ENCODE measurements at places on chromosomes 7 and 10.

DNA sequence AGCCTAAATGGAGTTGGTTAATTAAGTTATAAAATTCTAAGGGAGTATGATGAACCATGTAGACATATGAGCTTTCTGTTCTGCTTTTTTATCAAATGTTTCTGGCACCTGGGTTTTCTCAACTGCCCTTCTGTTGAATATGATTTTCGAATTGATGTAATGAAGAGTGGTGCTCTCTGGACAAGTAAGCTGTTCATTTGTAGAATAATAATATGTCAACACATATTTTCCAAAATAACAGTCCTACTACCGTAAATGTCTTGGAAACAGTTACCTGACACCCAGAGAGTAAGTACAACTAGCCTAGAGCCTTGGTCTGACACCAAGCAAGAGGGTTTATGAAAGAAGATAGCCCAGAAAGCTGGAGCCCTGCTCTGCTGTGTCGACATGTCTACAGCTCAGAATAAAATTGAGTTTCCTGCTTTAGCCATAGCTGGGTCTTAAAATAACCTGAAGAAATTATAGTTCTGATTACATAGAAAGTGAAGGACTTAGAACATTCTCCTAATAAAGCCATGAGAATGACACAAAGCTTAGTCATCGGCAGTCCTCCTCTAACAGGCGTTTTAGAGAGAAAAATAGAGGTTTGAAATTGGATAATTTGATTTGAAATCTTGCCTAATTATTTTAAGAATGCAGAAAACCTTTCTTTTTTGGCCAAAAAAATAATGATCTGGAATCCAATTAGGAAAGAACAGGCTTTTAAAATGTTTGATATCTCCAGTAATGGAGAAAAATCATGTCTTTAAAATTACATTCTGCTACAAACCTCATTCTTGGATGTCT, 25.1 kb downstream of the HDAC9 start:
- no peak for DNase-seq

DNA sequence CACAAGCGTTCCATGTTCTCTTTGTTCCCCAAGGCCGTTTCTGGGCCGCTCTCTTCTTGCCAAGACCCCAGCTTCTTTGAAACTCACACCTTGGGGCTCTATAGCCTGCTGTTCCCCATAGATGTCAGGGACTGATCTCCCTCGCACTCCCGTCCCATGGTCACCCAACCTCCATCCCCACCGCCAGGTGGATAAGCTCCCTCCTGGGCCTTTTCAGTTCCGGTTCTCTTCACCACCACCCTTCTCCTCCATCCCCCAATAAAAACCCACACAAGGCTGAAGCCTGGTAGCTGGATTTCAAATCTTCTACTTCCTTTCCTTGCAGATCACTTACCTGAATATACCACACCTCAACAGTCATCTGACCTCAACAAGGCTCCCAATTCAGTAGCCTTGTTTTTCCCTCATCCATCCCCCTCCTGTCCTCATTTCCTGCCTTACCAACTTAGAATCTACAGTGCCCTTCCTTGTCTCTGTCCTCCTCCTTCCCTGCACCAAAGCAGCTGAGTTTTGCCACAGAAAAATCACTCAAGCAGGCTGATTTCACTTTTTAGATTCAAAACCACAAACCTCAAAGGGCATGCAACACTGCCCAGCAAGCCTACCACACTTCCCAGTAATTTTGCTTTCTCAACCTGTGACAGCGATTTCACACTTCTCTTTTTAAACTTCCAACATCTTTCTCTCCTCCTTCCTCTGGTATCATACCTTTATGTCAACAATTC, 7.7 kb downstream of the SLC37A3 start:
- DNase-seq, result no peak

DNA sequence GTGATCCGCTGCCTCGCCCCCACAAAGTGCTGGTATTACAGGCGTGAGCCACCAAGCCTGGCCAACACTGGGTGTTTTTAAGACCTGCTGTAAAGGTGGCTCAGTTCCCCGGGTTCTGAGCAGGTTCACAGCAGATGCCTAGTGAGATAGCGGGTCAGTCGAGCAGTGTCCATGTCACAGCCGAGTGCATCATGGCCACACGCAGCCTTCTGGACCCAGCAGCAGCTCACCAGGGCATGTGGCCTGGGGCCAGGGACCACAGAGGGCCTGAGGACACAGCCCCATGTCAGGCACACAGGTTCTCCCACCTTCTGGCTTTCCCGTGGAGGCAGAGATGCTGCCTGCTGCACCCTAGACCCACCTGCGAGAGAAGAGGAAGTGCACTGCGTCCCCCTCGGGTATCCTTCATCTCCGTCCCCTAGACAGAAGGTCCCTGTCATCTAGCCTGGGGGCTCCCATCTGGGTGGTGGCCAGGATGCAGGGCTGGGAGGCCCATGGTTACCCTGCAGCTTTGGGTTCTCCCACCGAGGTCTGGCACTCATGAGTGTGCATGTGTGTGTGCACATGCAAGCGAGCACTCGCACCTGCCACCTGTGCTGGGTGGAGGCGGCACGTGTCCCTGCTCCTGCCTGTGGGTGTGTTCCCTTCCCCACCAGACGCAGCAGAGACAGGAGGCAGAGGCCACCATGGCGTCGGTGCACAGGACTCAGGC, 98.6 kb downstream of the NKX6-2 start:
- DNase-seq, result no peak

DNA sequence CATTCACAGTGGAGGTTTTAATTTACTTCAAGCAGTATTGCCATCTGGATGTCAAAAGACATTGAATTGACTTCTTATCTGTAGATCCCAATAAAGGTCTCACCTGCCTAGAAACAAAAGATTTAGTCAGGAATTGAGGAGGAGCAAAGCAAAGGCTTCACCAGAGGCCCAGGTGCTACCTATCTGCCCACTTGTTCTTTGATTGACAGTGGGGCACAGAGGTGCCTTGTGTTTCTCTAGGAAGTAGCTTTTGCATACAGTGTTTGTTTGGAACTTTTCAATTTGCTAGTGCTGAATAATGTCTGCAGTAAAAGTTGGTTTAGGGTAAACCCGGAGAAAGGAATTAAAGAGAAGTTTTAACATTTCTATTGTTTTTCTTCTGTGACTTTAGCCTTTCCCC, 40.4 kb downstream of the AUTS2 start:
- DNase-seq, result no peak
